ENCODE measurements at places on chromosomes 7 and 10.

DNA sequence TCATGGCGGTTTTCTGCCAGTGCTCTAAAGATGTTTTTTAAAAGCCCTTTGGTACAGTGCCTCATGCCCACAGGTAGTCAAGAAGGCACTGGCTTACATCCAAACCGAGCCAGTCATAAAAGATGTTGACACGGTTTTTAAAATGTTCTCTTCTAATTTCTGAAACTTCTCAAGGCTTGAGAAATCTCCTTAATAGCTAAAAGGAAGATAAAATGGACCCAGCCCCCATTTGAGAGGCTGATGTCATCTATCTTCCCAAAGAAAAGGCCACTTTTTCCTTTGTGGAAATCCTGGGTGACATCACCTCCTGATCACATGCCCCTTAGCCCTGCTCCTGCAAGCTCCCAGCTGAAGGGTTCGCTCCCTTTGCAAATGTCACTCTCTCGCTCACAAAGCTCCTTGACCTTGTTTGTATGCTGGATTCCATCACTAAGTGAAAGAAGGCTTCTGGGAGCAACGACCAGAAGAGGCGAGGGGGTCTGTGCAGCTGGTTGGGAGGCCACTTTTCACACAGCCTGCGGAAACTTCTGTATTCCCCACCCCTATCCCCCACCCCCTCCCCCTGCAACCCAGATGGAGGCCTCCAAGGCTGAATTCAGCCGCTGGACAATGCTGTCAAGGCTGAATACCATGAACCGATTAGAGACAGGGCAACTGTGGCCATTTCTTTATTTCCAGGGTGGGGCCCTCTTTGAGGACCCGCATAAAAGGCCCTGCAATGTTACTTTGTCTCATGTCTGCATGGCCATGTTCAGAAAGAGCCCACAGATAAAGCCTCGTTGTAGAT is 122.8 kb downstream of the CUBN start:
- peak; percentile 48 for DNase-seq

GRCh38 chr7:117808910-117809705 is 64.1 kb downstream of the CTTNBP2 start:
- DNase-seq = peak; percentile 74

DNA sequence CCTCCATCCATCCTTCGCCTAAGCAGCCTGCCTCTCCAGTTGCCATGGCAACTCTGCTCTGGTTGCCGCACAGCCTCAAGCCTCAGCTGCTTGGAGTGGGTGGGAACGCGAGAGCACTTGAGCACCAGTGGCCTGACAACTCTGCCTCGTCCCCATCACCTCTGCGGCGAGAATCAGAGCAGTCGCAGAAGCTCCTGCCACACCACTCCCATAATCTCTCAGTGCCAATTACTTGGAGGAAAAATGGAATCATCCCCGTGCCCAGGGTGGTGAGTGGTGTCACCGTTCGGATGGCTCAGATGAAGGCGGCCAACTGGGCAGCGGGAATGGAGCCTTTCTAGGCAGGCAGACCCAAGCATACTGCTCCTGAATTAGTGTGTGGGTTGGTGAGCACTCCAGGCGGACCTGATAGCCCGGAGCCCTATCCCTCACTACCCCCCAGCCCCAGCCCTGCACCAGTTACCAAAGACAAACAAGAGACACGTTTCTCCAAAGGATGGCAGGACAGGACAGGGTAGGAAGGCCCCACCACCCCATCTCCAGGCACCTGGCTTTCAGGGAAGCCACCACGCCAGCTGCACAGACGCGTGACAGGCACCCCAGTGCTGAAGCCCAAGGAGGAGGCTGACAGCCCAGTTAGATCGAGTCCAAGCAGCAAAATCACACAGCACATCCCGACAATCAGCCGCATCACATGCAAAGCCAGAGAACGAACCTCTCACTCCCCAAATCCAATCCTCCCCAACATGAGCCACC is 335.4 kb downstream of the PTPRN2 start:
- no peak for DNase-seq

DNA sequence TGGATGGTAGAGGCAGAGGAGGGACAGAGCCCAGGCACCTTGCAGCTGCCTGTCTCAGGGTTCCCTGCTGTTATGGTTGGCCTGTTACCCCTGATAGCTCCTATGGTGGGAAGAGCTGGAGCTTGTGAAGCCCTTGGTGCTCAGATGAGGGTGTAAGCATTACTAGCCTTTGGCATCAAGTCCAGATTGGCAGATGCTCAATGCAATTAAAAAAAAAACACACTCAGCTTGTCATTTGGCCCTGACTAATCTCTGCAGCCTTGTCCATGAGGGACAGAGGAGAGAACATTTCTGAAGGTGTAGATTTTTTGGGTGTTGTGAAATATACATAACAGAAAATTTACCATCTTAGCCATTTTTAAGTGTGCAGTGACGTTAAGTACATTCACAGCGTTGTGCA is 86.3 kb downstream of the PLPP4 start:
- no peak for DNase-seq

DNA sequence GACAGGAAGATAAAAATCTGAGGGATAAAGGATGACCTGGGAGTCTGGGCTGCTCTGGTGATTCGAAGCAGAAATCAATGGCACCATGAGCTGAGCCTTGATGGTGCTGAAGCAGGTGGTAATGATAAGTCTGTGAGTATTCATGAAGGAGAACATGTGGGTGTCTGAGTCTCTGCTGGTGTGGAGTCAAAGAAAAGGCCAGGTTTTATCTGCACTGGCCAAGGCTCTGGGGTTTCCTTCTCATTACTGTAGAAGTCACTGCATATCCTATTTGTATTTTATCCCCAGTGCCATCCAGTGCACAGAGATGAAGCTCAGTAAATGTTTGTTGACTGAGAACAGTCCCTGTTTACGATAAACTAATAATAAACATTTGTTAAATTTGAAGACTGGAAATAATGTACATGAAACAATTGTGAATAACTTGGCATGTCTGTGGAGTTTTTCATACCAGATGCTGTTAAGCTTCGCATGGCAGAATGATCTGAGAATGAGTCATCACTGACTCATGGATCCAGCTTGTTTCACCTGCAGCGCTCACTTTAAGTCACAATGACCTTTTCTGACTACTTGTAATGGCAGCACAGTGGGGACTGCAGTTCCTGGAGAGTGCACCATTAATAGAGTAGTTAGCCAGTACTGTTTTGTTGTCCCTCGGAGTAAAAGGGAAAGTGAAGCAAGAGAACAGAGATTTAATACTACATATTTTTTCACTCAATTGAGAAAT is 538.5 kb downstream of the HTR7 start:
- DNase-seq = peak; percentile 97

GRCh38 chr7:121178869-121179497 is 149.8 kb upstream of the WNT16 start:
- DNase-seq = no peak

DNA sequence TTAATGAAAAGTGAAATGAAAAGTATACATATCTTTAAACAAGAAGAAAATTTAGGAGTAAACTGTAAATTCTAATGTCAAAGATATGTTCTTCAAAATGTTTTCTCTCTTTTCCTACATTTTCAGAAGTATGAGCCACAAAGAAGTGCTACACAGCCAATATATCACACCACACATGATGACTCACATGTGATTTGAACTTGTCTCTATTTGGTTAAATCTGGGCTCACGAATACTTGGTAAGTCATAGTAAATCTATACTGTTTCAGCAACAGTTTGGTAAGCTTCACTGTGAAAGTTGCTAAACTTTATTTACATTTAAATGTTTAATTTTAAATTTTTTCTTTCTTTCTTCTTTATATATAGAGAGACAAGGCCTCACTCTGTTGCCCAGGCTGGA is 380.6 kb upstream of the IGFBP3 start:
- DNase-seq = peak; percentile 51

GRCh38 chr7:68787566-68787965 is 810.7 kb upstream of the AUTS2 start:
- DNase-seq = no peak

DNA sequence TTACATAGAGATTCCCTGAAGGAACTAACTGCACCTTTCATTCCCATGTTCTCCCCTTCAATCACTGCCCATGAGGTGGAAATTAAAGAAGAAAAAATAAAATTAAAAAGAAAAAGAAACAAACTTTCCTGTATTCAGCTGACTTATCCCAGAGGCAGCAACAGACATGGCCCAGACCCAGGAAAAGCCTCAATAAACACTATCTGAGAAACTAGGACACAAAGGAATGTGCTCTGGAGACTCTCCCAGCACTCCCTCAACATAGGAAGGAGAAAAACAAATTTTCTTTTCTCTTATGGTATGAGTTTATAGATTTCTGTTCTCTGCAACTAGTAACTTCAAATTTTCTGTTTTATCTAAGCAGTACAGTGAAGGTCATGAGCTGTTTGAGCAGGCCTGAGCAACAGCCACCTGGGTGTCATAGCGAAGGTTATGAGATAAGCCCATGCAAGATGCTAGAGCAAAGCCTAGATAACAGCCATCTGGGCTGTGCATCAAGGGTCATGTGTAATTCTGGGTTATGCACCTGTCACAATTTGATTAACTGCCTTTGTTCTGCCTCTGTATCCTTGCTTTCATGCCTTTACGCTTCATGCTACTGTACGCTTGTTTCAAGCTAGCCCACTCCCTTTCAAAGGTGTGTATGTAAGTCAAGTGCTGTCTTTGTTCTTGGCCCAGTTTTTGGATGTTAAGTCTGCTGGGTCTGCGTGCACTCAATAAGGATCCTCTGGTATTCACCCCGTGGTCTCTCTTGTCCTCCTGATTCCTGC is 11.0 kb upstream of the OR6B1 start:
- DNase-seq = peak; percentile 47

DNA sequence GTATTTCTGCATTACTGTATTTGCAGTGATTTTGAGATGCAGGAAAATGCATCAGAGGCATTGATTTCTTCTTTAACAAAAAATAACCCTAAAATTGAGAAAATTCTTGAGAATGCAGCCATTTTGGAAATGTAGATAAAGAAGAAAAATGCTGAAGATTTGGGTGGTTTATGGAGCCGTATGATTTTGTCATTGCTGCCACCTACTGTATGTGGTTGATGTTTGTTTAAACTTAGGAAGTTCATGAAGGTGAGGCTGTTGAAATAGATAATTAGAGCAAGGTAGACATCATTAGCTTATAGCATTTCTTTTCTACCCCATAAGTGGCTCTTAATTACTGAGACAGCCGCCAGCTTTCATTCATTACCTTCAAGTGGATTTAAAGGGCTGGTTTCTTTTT is 92.1 kb upstream of the SAMD8 start:
- peak; percentile 54 for DNase-seq

- no peak for DNase-seq
Observed at GRCh38 chr10:129032372-129033313, 434.4 kb upstream of the MGMT start.

DNA sequence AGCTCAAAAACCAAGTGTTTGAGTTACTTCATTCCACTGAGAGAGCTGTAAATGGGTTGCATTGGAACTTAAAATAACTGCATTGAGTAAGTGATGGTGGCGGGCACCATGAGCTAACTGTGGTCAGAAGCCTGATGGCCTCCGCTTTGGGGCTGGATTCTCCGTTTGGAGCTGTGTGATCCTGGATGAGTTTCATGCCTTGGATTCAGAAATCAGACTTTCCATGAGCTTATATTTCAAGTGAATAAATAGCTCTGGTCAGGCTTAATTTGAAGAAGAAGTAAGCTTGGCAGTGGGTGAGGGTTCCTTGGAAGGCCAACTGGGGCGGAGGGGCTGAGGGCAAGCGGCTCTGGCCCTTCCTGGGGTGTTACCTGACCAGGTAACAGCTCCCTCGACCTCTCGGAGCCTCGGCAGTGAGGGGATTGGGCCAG is 5.6 kb downstream of the HTRA1 start:
- DNase-seq = no peak

- DNase-seq = no peak
Observed at GRCh38 chr10:62379394-62379793, 5.2 kb downstream of the ZNF365 start.

All from astrocyte of the spinal cord (primary cell).